ENCODE measurements at places on chromosomes 12 and 14. TPM values are rescaled to one million over a fixed set of nuclear protein-coding genes. Genes with fewer than 3 reads are reported as not detected.

BCL2L14 gene
- polyA plus RNA-seq, result not detected

DNA sequence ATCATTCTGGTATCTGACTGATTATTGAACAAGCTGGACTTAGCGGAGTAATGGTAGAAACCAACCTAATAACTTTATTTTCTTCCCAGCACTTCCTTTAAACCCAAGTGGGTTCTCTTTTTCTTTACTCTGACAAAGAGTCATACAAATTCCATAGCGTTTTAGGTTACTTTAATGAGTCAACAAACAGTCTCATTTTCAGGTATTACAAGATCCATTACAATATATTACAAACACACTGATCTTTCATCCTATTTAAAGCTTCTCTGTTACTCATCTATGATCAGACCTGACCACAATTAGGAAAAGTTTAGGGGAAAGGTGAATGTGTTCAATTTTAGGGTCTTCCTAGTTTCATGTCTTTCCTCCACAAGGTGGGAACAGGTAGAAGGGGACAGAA is 39.4 kb upstream of the PTPRQ start:
- no peak for DNase-seq

DNA sequence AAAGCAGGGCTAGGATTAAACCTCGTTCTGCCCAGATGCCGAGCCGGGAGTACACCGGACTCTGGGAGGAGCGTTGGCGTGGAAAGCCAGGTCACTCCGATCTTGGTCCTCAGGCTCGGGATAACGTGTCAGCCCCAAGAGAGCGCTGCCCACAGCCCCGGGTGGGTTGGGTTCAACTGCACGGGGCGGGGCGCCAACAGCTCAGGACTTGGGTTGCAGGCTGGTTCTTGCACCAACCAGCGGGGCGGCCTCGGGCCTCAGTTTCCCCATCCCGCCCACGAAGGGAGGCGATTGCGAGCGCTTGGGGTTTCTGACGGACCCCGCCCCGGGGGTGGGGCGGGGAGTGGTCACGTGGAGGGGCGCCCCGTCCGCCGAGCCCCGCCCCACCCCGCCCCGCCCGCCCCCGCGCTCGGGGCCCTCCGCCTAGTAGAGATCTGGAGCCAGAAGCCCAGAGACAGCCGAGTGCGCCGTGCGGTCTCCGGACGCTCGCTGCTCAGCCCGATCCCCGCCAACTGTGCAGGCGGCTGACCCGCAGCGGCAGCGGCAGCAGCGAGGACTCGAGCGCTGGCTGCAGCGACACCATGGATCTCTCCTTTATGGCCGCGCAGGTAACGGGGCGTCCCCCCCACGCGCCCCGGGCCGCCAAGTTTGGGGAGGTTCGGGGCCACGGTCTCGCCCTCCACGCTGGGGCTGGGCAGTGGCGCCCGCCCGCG is at the start of gene C14orf132:
TSS of gene C14orf132 (plus strand) at position 443 of the 713 bp plus-strand sequence. CDS start at position 582, 139 bp downstream.
- no peak for DNase-seq

GRCh38 chr14:62661818-62662217 is 383.4 kb downstream of the KCNH5 start:
- DNase-seq, result no peak

- no peak for DNase-seq
Observed at GRCh38 chr12:26748741-26749431, 84.1 kb downstream of the ITPR2 start.

- no peak for DNase-seq
Observed at GRCh38 chr14:68374682-68375081, 418.2 kb downstream of the ZFP36L1 start.

GRCh38 chr12:30794020-30794419 is 39.3 kb upstream of the CAPRIN2 start:
- DNase-seq, result no peak

- no peak for DNase-seq
Observed at GRCh38 chr12:114823724-114824123, 139.7 kb upstream of the TBX3 start.

DNA sequence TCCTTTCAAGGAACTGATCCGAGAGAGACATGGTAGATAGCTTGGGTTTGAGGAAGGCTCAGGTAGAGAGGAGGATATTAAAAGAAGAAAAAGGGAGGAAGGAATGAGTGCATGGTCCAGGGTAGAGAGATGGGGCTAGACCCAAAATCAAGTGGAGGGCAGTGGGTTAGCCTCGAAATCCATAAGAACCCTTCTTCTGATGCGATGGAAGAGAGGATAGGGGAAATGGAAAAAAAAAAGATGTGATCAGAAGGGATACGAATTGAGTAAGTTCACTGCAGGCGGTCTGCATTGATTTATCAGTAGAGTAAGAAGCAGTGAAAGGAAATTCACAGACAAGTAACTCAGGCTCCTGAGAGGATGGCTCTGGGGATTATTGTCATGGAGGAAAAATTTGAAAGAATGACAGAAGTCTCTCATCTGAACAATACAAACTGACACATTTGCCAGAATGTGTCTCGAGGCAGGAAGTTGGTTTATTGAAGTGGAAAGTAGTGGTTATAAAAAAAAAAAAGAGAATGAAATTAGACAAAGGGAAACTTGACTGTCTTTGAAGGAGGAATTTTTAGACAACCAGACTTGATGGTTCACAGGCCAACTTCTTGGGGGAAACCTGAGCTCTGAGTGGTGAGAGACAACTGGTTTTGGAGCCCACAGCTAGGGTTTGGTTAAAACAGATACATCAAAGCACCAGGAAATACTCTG is 10.2 kb downstream of the PPFIBP1 start:
- no peak for DNase-seq

All from BJ (cell line).